Renal cortical epithelial cell (primary cell): ENCODE measurements at places on chromosomes 13 and 19. TPM values are rescaled to one million over a fixed set of nuclear protein-coding genes. Genes with fewer than 3 reads are reported as not detected.
A peak's percentile ranks its signal among the peaks of the same experiment; 100 is the strongest.

KLK1 gene
- not detected in 2 replicates for total RNA-seq

ZNF569 gene
- 4.7 and 9.7 TPM in 2 replicates for total RNA-seq

FCAR gene
- total RNA-seq = not detected in 2 replicates

- no peak for DNase-seq
These were observed 1.3 kb downstream of the ZNF175 start for GRCh38 chr19:51572410-51572809.

DNA sequence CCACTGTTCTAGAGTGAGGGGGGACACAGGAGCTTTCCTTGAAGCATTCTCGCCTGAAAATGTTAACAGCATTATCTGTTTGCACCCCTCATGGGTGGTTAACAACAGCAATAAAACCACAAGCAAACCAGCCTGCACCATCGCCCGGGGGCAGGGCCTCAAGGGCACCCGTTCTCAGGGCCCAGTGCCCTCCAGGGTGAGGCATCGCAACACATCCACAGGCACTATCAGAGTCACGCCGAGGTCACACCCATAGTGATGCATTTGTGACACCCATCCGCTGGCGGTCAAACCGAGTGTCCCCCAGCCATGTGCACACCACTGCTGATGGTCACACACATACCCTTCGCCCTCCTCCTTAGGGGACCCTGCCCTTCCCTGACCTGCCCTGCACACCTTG is 4.6 kb downstream of the FUT5 start:
- DNase-seq = no peak

GRCh38 chr13:59374691-59375090 is 789.0 kb downstream of the DIAPH3 start:
- no peak for DNase-seq

DNA sequence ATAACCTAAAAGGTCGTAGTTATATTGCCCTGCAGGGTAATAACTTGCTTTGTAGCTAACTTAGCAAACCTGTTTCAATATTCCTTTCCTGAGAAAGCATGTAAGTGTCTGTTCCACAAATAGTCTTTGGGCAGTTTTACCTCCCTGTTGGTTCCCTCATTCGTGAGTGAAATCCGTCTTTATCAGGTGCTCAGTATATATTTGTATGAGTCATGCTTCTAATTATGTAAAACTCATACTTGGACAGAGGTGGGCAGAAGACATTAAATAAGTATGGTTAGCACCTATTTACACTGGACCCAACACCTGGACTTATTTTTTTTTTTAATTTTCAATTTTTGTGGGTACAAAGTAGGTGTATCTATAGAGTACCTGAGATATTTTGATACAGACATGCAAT is 44.9 kb upstream of the MEDAG start:
- DNase-seq = no peak

DNA sequence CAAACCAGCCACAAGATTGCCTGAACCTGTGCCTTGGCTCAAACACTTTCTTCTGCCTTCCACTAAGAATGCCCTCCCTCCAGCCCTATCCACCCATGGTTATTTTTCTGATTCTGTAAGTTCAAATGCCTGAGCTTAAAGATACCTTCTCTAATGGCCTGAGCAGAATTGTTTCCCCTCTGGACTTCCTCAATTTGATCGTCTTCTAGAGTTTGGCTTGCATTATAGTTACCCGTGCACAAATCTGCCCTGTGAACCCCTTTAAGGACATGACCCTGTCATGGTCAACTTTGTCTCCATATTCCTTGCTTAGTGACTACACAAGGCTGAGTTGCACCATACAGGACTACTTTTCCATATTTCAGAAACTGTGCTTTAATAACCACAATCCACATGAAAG is 481.0 kb downstream of the FOXO1 start:
- no peak for DNase-seq

- DNase-seq = no peak
These were observed 21.7 kb downstream of the LILRB4 start for GRCh38 chr19:54684527-54684926.

DNA sequence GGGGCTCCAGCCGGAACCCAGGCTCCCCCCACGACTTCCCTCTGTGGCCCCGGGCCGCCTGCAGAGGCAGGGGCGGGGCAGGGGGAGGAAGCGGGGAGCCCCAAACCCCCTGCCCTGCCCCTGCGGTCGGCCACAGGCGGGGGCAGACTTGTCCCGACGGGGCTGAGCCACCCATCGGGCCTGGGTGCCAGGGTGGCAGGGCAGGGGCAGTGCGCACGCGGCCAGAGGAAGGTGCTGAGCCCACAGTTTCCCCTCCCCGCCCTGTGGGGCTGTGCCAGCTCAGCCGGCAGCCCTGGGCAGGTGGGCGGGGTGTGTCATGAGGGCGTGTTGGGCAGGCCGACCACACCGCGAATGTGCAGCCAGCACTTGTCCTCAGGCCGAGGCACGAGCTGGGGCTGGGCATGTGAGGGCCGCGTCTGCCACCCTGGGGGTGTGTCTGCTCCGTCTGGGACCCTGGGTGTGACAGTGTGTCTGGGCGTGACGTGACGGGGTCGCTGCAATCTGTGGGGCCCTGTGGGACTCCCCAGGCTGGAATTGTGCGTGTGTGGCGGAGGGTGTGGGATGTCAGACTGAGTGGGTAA is 17.7 kb downstream of the CCDC97 start:
- peak; percentile 61 for DNase-seq

GRCh38 chr19:50554212-50554611 is 14.0 kb downstream of the LRRC4B start:
- no peak for DNase-seq

GRCh38 chr19:39203372-39204341 is at the start of gene SYCN:
SYCN (minus strand) TSS chr19:39204263; CDS start chr19:39204254, 9 bp downstream.
- DNase-seq = no peak
